HAP-1 (cell line): ENCODE measurements at places on chromosomes 11 and 22.

DNA sequence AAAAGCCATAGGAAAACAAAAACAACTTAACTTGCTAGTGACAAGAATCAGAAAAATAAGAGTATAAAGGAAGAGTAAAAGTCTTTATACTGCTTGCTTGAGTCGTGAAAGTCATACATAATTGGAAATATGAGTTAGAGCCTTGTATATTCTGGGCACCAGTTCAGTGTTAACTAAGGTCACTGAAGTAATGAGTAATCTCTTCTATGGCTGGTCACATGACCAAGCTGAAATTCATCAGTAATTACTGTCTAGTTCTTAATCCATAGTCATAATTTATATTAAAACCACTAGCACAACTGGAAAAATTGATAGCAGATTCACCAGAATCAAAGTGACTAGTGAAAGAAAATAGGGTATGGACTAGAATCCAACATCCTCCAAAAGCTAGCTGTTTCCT, 84.4 kb upstream of the SLC5A12 start:
- DNase-seq: no peak

DNA sequence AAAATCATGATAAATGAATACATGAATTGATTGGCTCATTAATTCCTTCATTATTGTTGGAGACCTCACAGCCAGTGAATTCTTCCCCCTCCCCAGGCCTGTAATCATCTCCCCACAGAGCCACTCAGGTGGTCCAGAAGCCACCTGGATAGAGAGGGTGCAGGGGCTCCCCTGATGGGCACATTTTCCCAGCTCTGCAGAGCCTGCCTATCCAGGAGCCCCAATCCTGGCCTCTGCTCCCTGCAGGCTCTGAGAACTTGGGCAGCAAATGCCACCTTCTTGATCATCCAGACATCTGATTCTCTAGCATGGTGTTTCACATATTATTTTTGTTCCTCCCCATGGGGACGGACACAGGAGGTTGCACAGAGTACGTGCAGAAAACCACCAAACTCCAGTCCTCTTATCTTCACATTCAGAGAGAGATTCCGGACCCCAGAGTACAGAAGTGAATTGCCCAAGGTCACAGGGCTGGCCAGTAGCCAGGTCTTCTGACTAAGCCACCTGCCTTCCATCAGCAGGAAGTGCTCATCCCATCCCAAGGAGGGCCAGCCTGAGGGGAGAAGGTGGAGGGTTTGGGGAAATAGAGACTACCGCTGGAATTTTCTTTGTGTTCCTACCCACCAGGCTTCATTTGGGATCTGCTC, 348.0 kb downstream of the BUD13 start:
- no peak for DNase-seq

DNA sequence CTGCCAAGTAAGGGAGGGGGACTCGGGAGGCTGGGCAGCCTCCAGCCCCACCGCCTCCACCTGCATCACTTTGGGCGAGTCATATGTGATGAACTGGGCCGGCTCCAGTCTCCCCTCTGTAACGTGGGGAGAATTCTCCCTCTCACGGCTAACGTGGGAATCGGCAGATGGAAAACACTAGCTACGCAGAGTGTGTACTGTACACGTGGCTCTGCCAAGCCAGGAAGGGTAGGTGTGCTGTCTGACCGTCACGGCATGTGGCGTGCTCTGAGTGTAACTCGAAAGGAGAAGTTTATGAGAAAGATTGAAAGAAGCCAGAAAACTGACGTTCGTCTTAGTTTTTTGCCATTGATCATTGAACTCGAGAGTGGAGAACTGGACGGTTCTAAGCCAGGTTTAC, 13.7 kb downstream of the TRMU start:
- no peak for DNase-seq

DNA sequence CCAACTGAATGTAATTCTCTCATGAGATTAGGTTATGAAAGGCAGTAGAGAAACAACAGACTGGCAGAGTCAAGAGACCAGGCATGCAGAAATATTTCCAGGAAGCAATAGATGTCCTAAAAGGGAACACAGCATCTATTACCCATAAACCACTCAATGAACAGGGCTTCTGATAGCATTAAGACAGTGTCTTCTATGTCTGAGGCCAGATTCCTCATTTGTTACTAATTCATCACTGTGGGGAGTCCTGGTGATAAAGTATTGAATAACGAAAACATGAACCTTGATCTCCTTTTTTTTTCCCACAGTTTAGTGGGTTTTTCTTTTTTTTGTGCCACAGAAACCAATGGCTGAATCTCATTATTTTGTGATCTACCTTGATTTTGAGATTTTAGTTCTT, 339.0 kb downstream of the METTL15 start:
- no peak for DNase-seq

DNA sequence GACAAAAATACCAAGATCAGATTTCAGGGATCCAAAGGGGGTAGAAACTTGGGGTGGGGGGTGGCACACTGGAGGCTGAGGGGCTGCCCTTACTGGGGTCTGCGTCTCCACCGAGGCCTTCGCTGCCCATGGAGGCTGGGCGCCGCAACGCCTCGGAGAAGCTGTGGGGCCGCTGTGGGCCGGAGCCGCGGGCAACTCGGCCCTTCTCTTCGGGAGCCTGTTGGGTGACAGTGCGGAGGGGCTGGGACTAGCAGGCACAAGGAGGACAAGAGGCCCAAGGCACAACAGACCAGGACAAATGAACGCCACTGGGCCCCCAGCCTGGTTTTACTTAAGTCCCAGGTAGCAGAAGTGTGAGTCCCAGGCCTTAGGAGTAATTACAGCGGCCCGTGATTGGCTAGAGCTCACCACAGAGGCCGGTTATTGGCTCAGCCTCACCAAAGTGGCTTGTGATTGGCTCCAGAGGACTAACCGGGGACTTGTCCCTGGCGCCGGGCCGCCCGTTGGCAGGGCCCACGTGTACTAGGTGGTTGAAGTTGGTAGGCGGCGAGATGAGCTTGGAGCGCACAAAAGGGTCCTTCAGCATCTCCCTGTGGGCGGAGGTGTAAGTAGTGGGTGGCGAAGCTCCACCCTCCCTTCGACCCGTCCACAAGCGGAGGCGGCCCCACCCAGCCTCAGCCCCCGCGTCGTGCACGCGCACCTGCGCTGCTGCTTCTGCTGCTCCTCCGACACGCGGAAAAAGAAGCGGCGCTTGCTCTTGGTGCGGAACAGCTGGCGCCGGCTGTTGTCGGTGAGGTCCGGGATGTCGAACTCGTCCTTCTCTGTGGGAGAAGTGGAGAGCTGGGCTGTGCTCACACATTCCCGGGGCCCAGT, 16.5 kb upstream of the MEN1 start:
- no peak for DNase-seq

- no peak for DNase-seq
These were observed 7.3 kb downstream of the GVQW3 start for GRCh38 chr11:76388408-76388807.

DNA sequence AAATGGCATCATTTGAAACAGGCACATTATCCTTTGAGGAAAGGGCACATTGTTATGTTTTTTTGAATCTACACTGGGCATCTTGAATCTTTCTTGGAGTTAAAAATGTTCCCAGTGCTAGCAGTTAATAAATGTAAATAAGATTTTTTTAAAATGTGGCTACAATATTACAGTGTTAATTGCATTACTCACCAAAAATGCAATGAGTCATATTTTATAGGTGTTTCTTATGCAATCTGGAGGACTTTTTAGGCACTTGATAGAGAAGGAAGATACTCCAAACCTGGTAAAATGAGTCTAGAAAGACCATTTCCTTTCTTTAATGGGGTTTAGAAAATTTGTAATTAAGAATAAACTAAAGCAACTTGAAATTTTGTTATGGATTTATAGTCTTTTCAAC, 238.0 kb downstream of the METTL15 start:
- DNase-seq: no peak

DNA sequence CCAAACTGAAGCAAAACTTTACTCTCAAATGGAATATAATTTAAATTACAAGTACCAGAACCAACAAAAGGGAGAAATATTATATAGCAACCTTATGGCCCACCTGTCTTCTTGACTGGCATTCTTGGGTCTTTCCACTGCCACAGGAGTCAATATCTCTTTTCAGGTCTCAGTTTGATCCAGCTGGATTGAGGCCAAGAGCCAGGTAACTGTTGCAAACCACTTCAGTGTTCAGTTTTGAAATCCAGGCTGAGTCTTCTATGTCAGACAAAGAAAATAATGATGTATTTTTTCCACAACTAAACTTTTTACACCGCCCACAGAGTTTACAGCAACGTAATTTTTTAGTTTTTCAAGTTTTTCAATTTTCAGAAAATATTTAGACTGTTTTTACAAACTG, 648 bp downstream of the DLG2 start:
- DNase-seq: no peak

DNA sequence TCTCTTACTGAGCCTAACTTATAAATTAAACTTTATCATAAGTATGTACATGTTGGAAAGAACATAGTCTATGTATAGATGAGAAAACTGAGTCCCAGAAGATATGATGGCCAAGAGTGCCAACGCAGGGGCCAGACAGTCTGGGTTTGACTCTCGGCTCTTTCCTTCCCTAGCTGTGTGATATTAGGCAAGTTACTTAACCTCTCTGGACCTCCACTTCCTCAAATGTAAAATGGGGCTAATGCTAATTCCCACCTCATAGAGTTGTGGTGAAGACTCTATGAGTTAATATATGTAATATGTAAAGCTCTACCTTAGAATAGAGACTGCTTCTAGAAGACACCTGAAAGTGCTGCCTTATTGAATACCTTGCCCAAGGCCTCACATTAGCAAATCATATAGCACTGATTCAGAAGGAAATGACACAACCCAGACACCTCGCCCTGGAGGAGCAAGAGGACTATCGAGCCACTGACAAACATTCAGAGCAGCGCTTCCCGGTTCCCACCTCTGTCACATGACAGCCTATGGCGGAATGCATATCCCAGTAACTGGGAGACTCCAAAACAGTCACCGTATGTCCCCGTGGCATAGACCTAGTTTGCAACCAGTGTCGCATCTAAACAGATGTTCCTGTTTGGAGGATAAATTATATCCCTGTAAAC, 11.3 kb upstream of the CCDC86 start:
- no peak for DNase-seq

- DNase-seq: no peak
These were observed 243.8 kb downstream of the TMEM135 start for GRCh38 chr11:87281496-87281895.

DNA sequence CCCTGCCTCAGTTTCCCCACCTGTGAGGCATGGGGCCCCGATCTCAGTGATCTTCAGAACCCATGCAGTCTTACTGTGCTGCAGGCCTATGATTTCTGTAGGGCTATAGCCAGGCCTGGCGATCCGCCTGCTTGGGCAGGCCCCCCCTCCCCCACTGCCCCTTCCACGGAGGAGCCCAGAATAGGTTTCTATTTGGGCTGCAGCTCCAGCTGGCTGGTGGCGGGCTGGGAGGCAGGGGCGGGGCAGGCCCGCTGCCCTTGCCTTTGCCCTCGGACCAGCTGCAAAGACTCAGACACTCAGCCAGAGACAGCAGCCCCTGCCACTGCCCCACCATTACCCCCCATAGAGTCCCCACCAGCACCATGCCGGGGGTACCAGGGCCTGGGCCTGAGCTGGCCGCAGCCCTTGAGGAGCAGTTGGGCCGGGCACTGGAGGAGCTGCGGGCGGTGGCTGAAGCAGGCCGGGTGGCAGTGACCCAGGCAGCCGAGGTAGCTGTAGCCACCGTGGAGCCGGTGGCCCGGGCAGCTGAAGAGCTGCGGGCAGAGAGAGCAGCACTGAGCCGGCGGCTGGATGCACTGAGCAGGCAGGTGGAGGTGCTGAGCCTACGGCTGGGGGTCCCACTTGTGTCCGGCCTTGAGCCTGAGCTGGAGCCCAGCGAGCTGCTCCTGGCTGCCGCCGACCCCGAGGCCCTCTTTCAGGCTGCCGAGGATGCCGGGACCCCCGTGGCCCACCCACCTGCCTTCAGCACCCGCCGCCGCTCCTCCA, 12.2 kb downstream of the SMTN start:
- DNase-seq: no peak

- DNase-seq: no peak
These were observed 25.7 kb upstream of the MICAL3 start for GRCh38 chr22:18050065-18050464.

DNA sequence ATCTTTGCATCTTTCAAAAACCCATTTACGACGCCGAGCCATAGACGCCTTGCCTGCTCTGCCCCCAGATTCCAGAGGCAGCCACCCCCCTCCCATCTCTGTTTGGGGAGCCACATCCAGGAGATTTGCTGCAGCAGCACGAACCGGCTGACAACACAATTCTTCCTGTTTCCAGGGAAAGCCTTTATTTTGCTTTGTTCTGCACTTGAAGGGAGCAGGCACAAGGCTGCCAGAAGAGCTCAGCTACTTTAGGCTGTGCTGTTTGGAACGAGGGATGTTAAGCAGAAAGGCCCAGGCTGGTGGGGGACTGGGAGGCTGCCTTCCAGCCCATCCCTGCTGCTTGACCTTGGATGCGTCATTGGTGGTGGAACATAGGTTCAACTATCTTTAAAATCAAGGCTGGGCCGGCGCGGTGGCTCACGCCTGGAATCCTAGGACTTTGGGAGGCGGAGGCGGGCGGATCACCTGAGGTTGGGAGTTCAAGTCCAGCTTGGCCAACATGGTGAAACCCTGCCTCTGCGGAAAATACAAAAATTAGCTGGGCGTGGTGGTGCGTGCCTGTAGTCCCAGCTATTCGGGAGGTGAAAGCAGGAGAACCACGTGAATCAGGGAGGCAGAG, 243.9 kb downstream of the MIAT start:
- no peak for DNase-seq

- no peak for DNase-seq
These were observed 150.2 kb upstream of the ARHGAP20 start for GRCh38 chr11:110862407-110862806.

DNA sequence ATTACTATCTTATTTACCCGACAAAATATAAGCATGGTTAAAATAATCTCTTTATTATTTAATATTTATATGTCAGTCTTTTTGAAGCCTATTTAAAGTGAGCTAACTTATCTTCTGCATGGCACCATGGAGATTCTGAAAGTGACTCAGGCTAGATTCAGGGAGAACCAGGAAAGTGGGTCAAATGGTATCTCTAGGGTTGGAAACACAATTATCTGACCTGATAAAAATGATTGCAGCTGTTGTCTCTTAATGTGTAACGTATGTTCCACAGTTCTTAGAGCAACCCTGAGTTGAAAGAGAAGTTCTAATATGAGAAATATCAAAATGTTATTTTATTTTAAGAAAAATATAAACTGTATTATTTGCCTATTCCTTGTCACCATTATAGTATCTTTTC, 143.1 kb upstream of the CARD18 start:
- DNase-seq: no peak

DNA sequence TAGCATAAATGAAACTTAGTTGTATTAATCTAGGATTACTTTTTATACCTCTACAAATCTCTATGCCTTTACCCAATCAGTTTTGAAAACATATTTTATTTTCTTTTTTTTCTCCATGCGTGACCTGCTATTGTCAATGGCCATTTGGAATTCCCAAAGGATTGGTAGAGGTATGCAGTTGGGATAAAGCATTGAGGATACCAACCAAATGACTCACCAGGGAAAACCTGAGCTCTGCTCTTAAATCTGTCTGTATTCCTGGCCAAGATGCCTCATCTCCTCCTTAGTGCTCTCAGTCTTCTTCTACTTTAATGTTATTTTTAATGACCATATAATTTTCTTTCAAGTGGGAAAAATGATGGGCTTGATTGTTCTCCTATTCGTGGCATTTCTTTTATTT, 61.9 kb downstream of the EHF start:
- no peak for DNase-seq
